GM04504 (cell line): ENCODE measurements at places on chromosomes 5 and 9.

- DNase-seq = no peak
Measured at GRCh38 chr5:10674096-10674495, 86.9 kb downstream of the DAP start.

DNA sequence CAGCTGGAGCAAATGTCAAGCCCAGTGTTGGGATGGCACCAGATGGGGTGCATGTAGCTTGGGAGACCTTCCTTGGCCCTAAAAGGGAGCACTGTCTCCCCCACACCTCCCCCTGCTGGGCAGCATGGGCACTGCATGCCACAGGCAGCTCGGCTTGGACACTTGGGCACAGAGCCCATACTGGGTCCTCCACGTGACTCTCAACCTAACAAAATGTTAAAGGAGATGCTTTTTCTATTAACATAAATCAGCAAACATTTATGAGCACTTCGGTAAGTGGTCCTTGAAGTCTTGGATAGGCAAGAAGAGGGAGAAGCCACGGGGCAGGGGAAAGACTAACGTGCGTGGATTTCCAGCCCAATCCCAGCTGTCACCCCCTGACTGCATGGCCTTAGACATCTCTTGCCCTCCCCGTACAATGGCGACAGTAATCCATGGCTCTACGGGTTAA lies 23.9 kb upstream of the MAPK9 start:
- no peak for DNase-seq

- DNase-seq = peak; percentile 98
Measured at GRCh38 chr9:12813960-12814876, 39.4 kb downstream of the LURAP1L start.

DNA sequence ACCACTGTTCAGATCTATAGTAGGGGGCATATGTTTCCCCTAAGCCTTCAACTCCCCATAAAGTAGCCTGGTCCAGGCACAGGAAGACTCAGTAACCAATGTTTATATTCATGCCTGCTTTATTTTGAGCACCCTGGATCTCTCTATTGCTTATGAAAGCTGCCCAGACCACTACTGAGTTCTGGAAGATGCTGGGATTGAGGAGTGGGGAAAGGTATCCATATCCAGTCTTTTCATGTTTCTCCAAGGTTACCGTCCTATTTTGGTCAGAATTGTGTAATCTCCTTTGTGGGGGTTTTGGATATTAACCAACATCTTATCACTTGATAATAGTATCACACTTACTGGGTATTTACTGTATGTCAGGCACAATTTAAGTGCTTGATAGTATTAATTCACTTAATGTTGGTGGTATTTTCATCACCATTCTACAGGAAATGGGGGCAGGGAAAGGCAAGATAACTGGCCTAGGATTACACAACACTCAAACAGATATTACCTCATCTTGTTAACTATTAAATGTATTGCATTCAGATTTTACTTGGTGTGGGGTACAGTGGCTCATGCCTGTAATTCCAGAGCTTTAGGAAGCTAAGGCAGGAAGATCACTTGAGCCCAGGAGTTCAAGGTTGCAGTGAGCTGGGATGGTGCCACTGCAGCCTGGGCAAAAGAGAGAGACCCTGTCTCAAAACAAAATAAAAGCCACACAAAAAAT lies 36.3 kb downstream of the RUSC2 start:
- no peak for DNase-seq

DNA sequence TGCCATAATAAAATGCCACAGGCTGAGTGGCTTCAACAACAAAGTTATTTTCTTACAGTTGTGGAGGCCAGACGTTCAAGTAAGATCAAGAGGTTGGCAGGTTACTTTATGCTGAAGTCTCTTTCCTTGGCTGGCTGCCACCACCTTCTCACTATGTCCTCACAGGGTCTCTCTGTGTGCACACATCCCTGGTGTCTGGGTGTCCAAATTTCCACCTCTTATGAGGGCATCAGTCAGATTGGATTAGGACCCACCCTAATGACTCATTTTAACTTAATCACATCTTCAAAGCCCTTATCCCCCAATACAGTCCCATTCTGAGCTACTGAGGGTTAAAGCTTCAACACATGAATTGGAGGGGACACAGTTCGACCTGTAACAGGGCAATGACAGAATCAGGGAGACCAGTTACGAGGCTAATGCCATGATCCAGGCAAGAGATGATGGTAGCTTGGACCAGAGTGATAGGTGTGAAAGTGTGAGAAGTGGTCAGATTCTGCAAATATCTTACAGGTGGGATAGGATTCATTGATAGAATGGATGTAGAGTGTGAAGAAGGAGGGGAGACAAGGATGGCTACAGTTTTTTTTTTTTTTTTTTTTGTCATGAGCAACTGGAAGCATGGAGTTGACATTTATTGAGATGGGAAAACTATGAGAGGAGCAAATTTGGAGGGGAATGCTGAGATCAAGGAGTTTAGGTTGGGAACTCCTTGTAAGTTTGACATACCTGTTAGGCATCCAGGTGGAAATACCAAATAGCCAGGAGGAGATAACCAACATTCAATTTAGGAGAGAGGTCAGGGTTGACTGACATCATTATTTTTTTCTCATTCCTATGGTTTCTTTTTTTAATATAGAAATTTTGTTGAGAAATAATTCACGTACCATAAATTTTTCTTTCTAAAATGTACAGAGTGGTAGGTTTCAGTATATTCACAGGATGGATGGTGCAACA lies 39.6 kb upstream of the FGF1 start:
- no peak for DNase-seq
